H7 (cell line): ENCODE measurements at places on chromosomes 4 and X.

DNA sequence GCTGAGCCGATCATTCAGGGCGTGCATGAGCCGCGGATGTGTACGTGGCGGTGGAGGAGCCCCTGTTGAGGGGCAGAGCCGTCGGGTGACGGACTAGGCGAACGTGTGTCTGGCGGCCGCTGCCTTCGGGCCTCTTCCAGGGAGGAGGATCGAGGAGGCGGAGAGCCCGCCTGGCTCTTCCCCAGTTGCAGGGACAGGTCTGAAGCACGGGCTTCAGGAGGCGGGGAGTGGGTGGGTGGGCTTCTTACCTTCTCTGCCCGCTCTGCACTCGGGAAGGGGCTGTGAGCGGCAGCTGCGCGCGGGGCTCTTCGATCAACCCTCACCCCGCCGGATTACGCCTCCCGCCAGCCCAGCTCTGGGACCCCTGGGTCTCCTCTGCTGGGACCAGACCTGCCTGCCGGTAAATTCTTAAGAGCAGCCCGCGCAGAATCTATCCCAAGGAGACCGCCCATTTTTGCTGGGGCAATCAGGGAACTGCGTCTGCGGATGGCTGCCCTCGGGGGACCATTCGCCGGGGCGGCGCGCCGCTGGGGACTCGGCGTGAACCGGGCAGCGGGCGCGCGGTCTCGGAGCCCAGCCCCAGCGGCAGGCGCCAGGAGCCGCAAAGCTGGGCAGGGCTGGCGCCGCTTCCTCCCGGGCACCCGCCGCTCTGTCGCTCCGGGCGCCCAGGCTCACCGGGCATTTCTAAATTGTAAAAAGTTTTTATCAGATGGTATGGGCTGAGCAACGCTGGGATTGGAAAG, 4.9 kb downstream of the PLAC8 start:
- DNase-seq, result peak; percentile 81

DNA sequence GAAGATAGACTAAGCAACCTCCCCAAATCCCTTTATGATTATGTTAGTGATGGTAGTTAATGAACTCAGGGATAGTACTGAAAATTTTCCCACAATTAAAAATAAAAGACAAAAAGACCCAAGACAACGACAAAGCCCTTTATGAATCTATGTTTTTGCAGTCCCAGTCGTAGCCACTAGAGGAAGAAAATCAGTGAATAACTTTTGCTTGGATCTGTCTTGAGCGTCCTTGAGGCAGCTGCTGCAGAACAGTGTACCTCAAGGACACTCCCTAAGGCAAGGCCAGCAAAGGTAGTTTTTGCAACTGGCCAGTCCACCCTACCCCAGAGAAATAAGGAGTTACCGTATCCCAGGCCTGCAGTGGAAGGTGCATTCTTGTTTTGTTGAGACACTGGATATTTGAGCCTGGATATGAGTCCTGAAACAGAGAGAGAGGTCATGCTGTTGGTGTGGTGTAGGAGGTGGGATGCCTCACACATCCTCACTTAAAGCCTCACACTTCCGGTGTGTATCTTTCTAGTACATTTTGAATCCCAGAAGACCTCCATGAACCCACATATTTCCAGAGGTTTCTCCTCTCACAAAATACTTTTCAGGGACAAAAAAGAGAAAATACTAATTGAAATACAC, 8.7 kb upstream of the TIMM8A start:
- peak; percentile 23 for DNase-seq

DNA sequence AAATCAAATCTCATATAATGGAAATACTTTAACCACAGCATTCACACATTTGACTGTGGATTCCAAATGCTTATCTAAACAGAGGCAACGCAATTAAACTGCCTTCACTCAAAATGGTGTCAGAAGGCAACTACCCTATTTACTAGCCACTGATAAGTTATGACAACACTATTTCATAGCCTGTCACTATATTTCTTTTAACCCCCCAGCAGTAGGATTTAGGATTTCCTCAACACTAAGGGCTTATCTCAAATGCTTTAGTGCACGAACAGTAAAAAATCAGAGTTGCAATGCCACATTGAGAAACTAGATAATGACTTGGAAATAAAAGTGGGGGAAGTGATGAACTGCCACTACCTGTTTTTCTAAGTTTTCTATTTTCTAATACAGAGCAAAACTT, 66.7 kb downstream of the DHX15 start:
- DNase-seq, result no peak

DNA sequence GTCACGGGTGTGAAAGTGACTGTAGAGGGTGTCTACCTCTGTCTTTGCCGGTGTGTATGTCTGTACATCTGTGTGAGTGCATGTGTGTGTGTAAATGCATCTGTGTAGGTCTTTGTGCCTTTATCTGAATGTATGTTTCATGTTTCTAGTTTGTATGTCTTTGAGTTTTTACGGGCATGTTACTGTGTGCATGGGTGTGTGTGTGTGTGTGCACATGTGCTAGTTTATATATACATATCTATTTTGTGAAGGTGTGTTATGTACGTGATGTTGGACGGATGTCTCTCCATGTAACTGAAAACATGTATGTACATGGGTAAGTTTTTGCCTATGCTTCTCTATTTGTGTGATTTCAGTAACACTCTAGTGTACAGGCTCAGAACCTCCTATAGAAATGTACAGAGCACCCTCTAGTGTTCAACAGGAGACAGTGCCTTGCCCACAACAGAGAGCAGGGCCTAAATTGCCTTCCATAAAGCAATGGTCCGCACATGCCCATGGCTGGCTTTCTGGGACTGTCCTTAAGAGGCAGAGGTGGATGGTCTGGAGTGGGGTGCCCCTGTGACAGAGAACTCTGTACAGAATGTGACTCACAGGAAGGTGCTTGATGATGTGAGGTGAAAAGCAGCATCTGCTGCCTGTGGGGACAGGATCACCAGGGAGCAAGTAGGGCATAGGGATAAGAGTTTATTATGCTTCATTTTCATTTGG, 343.5 kb downstream of the RAPGEF2 start:
- DNase-seq, result peak; percentile 51

- no peak for DNase-seq
These were observed 1.3 kb upstream of the ITM2A start for GRCh38 chrX:79368441-79368840.

DNA sequence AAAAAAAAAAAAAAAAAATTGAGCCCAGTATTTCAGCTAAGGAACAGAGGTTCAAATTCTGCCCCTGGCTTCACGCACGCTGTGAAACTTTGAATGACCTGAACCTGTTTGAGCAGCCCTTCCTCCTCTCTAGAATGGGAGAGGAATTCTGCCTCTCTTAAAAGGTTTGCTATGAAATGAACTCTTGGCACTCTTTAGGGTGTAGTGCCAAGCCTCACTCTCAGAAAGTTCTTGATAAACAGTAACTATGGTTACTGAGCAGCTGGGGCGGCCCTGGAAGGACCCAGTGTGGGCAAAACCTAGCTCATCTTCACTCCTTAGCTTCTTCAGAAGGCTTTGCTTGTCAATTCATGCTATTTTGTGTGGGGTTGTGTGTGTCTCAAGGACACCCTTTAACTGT, 73.7 kb downstream of the GEMIN8 start:
- no peak for DNase-seq
